H9 (cell line): ENCODE measurements at places on chromosomes 7 and 10. TPM values are rescaled to one million over a fixed set of nuclear protein-coding genes. Genes with fewer than 3 reads are reported as not detected.

Gene MSS51
- total RNA-seq = 1.4 and 1.9 TPM in 2 replicates

Gene UPK3B
- total RNA-seq = 2.1 and 3.5 TPM in 2 replicates

DNA sequence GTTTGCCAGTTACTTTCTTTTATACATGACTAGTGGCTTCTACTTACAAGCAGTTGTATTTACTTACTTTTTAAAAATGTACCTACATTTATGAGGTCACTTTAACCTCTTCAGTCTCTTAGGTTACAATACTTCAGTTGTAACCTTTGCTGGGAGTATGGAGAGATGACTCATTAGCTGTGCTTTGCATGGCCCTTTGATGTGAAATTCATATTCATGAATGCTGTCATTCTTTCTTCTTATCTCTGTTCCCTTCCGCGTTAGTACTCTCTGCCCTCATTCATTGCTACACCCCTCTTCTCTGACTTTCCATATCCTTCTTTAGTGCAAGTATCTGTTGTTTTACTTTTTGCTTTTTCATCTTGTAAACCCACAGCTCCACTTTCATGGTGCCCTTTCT is 164.3 kb downstream of the BMPER start:
- no peak overlapping the region for H3K4me3 ChIP-seq
- H3K4me1 ChIP-seq = peaks cover 7% of the 10 kb centered on the region; the same call in 1 of the 2 replicates
- no peak overlapping the region for H3K27ac ChIP-seq
- H3K27me3 ChIP-seq = no peaks in the 10 kb centered on the region

Gene CASP7
- total RNA-seq = 4.7 and 4.8 TPM in 2 replicates

- H3K27me3 ChIP-seq = no peaks in the 10 kb centered on the region
- H3K36me3 ChIP-seq = no peaks in the 10 kb centered on the region
- no peak overlapping the region for H3K4me3 ChIP-seq
- H3K27ac ChIP-seq = no peak overlapping the region
Measured at GRCh38 chr7:15508258-15508657, 53.6 kb downstream of the AGMO start.
